ENCODE measurements at places on chromosomes 5 and 9. TPM values are rescaled to one million over a fixed set of nuclear protein-coding genes. Genes with fewer than 3 reads are reported as not detected.

Gene CATSPER3
- total RNA-seq: 0.33 TPM

Gene NDOR1
- 3.2 TPM for total RNA-seq

Gene ZNF454
- 7.7 TPM for total RNA-seq

Gene GRM6
- total RNA-seq: 0.06 TPM

Gene PCDHGA12
- 8.5 TPM for total RNA-seq

Gene PBX3
- total RNA-seq: 69.0 TPM

GRCh38 chr9:136711751-136712689 lies at the start of gene DIPK1B:
DIPK1B (plus strand) TSS chr9:136712572; CDS start chr9:136712666, 94 bp downstream.
- no peak for DNase-seq

- no peak for DNase-seq
Measured at GRCh38 chr9:107261106-107261505, 22.0 kb upstream of the RAD23B start.

GRCh38 chr5:66238435-66238834 lies 94.3 kb downstream of the SREK1 start:
- no peak for DNase-seq

DNA sequence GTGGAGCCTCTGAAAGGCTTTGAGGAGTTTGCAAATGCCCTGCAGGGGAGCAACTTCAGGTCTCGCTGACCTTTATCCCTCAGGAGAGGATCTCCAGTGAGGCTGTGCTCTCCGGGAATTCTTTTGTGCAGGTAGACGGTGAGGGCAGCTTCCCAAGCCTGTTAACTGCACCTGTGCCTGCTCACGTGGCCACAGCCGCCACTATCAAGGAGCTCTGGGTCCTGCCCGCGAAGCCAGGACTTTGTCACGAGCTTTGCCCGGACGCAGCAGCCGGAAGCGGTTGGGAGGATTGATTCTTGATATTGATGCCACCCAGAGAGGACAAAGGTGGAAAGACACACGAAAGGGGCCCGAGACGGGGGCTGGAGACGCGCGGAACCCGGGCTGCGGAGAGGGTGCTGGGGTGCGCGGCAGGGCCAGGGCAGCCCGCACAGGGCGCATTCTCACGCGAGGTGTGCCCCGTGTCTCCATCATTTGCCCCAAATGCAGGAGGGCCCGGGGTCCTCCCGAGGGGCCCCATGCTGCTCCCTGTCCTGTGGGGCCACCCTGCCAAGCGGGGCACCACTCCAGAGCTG lies 18.2 kb downstream of the SLC9A3 start:
- DNase-seq: no peak

DNA sequence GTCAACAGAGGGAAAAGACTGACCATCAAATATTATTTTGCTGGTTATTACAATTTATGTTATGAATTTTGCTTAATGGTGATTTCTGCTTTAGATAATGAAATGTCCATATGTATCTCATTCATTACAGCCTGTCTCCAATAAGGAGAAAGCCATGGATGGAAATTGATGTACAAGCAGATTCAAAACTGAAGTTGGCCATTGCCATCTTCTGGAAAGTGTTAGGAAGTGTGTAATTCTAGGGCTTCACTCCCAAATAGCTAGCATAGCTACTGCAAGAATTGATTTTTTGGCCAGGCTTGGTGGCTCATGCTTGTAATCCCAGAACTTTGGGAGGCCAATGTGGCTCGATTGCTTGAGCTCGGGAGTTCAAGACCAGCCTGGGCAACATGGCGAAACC lies 45.8 kb downstream of the DYNC2I2 start:
- DNase-seq: no peak

- no peak for DNase-seq
Measured at GRCh38 chr5:178671602-178672144, 44.8 kb upstream of the CLK4 start.

- DNase-seq: no peak
Measured at GRCh38 chr5:135822959-135823358, 11.5 kb upstream of the SLC25A48 start.

GRCh38 chr9:103242025-103242424 lies 246.9 kb downstream of the CYLC2 start:
- DNase-seq: no peak

GRCh38 chr9:21551401-21551800 lies 69.3 kb upstream of the IFNE start:
- DNase-seq: no peak

- no peak for DNase-seq
Measured at GRCh38 chr5:65882278-65882677, 44.1 kb upstream of the ERBIN start.

DNA sequence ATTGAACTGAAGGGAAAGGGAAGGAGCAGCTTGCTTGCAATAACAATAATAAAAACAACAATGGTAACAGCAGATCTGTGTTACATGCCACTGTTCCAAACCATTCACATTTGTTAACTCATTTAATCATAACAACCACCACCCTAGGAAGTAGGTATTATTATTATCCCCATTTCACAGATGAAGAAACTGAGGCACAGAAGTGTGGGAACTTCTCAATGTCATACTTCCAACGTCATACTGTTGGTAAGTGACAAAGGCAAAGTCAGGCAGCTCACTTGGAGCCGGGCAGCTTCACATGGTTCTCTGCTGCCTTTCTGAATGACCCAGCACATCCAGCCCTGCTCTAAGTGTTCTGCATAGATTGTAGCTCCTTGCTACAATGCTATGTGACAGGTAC lies 72.6 kb downstream of the FOXD1 start:
- DNase-seq: no peak

DNA sequence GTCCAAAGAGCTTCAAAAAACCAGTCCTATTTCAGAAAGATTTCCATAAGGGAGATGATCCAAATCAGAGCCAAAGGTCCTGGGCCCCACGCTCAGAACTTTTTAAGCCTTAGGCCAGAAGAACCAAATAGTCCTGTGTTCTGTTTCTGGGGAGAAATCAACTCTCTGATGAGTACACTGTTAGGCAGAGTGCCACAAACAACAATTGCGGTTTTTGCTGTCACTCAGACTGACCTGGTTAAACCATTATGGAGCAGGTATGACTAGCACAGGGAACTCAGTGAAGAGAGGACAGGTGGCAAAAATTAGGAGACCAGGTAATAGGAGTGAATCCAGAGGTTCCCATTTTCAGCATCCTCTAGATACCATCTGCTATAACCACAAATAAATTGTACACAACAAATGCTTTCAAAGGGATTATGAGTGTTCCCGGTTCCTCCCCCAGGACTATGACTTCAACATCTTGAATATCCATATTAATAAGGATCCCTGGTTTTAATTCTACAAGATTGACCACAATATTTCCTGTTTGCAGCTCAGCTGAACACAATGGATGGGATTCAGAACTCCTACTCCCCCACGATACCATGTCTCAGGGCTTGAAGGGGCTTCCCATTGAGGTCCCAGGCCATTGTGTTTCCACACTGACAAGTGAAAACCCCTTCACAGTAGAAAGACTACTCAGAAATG lies 52.1 kb upstream of the FREM1 start:
- no peak for DNase-seq

- DNase-seq: no peak
Measured at GRCh38 chr5:57778501-57779091, 296.0 kb upstream of the ACTBL2 start.

- no peak for DNase-seq
Measured at GRCh38 chr5:1139331-1140170, 27.7 kb upstream of the SLC12A7 start.
